ENCODE measurements at places on chromosomes 1 and 21.

- DNase-seq = peak; percentile 50
These were observed 311.3 kb downstream of the TGFB2 start for GRCh38 chr1:218656301-218657037.

DNA sequence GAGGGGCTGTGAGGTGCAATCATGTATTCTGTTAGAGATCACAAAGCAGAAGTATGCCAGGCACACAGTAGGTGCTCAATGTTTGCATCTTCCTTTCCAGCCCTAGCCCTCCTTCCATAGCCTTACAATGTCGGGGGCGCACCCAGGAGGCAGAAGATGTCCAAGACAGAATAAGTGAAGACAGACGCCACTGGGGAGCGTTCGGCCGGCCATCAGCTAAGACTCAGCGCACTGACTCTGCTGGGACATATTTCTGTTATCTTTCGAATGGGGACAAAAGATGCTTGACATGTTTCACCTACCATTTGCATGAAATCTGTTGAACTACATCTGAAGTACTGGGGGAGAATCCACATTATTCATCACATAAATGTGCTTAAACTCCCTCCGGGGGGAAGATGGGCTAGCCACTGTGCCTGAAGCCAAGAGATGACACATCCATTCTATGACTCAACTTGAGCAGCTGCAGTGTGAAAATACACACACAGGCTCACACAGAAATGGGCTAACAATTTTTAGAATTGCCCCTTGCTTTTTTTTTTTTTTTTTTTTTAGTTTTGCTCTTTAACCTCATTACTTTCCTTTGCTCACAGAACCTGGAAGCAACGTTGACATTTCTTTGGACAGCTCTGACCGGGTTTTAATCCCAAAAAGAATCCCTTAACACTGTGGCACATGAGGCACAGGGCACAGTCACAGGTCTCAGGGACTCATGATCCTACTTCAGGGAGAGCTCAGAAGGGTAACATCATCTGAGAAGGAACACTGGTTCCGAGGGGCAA is 7.9 kb downstream of the TIAM1 start:
- DNase-seq = peak; percentile 97

DNA sequence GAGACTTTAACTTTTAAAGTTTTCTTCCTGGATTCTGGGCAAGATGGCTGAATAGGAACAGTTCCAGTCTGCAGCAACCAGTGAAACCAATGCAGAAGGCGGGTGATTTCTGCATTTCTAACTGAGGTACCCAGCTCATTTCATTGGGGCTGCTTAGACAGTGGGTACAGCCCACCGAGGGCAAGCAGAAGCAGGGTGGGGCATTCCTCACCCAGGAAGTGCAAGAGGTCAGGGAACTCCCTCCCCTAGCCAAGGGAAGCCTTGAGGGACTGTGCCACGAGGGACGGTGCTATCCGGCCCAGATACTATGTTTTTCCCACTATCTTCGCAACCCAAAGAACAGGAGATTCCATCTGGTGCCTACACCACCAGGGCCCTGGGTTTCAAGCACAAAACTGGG is 121.0 kb downstream of the VAV3 start:
- DNase-seq = no peak

DNA sequence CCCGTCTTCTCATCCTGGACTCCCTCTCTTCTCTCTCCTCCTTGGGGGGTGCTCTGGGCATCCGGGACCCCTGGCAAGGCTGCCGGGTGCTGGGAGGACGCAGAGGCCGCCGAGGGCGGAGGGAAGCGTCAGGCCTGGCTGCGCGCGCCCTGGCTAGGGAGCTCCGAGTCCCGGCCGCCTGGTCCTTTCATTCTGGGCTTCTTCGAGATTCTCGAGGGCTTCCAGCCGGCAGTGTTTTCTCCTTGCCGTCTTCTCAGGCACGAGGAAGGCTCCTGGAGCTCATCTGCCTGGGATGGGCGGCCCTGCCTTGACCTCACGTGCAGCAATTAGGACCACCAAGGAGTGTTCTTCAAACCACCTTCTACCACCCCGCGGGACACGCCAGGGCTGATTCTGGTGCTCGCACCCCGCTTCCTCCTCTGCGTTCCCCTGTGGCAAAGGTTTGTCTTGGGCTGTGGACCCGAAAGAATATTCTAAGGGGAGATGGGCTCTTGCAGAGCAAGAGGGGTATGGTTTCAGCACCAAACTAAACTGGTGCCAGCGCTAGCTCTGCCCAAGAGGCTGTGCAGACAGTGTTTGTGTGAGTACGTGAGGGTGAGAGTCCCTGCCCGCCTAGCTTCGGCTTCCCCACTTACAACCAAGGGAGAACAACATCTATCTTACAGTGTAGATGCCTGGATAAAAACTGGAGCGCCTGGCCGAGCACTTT is 36.5 kb downstream of the PIK3CD start:
- peak; percentile 22 for DNase-seq

DNA sequence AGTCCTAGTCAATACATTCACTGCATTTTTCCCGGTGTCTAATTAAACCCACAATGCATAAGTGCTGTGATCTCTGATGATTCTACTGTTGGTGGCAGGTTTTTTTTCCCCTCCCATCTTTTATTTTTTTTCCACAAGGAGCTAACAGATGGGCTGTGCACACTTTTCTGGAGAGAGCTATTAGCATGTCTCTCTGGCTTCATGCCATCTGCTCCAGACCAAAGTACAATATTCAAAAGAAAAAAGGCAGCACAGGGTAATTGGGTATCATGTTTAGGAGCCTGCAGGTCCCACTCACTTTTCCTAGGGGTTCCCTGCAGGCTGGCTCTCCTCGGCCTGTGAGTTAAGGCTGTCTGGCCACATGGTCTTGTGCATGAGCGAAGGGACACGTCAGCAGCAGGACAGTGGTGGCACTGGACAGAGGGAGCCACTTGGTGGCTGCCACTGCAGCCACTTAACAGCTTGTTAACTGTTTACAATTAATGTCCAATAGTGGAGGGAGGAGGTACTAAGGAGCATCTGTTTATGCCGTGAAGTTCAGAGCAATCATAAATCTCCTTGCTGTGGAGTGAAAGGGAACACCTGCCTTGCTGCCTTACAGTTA is 53.5 kb upstream of the C8B start:
- DNase-seq = no peak

DNA sequence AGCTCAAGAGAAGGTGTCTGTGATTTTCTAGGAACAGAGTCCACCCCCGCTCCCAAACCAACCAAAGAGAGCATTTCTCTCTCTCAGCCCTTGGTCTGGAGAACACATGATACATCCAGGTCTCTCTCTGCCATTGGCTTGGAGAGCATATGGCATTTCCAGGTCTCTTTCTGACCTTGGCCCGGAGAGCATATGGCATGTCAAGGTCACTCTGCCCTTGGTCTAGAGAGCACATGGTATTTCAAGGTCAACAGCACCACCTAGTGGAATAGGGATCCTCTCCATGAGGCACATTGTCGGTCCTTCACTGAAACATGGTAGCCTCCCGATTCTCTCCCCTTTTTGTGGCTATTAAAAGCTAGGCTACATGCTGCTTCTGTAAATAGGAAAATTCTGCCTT is 437.7 kb upstream of the OLFM3 start:
- DNase-seq = peak; percentile 12

DNA sequence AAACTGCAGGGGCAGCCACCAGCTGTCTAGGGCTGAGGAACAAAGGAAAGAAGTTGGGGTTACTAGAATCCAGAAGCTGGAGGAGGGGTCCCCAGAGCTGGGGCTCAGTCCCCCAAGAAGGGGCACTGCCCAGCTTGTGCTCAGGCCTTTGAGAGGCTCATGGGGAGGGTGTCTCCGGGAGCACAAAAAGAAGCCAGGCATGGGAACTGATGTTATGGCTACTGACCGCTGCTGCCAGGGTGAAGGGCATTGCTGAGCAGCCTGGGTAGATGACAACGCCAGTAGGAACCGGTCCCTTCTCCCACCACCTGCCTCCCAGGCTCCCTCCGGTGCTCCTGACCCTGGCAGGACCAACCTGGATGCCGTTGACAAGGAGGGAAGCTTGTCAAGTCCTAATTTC is 762.5 kb upstream of the TPTE start:
- DNase-seq = no peak

GRCh38 chr1:185045814-185046492 is 595 bp downstream of the RNF2 start:
- DNase-seq = peak; percentile 34

GRCh38 chr1:176557543-176558258 is 94.7 kb downstream of the PAPPA2 start:
- DNase-seq = no peak

DNA sequence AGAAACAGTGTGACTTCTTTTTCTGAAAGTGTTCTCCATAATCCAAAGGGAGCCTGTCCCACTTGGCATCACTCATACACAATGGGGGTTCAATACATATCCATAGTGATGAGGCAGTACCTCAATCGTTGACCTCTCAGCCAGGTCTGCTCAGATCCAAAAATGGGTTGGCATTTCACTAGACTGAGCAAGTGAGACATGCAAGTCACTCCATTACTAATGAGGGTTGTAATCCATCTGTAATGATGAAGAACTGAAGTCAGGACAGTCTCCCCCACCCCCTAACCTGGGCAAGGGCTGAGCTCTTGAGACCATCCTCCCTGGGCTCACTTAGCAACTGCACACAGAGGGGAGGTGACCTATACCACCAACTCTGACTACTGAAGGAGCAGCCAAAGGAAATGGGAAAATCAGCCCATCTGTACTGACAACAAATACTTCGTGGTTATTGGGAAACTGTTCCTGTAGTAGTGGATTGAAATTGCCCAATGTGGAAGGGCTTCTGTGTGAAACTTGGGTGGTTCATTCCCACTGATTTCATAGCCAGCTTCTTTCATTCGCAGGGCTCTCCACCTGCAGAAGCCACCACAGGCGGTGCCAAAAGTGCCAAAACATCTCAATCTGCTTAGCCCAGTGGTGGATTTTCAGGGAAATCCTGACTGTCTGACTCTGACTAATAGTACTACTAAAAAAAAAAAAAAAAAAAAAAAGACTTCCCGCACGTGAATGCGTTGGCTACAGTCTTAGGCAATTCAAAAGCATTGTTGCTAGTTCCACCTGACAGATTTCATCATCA is 5.0 kb downstream of the NGF start:
- DNase-seq = peak; percentile 81

DNA sequence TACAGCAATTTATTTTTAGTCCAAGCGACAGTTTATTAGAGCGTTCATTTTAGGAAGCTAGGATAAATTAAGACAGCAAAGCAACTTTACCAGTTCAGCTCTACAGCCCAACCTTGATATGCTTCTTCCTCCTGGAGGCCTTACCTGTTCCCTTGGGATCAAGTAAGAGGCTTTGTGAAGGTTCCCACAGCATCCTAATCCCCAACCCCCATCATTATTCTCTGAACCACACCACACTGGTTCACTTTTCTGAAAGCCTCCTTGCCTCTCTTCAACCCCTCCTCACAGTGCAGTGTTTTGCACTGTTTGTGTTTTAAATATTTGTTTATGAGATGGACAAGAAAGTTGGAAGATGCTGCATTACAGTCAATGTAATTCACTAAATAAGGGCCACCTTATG is 126.3 kb upstream of the CXADR start:
- no peak for DNase-seq

GRCh38 chr1:170885551-170885950 is 49.8 kb upstream of the MROH9 start:
- peak; percentile 40 for DNase-seq

DNA sequence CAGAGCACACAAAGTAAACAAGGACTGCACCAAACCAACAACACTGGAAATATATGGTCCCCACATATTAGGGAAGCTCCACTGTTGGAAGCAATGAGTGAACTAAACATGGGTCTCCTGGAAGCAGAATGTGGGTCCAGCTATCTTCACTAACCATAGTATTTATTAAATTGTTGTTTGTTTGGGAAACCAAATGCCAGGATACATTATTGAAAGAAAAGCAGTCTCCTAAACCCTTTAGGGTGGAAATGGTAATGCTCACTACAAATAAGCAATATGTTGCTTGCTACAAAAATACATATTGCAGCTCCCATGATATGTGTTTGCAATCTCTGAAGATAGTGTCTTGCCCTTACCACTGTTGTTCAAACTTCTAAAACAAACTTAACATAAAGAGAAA is 2.2 kb downstream of the NEGR1 start:
- DNase-seq = no peak

- DNase-seq = no peak
These were observed 62.3 kb downstream of the GPR137B start for GRCh38 chr1:236204656-236205055.

- no peak for DNase-seq
These were observed 130.4 kb downstream of the HS2ST1 start for GRCh38 chr1:87044840-87045239.

DNA sequence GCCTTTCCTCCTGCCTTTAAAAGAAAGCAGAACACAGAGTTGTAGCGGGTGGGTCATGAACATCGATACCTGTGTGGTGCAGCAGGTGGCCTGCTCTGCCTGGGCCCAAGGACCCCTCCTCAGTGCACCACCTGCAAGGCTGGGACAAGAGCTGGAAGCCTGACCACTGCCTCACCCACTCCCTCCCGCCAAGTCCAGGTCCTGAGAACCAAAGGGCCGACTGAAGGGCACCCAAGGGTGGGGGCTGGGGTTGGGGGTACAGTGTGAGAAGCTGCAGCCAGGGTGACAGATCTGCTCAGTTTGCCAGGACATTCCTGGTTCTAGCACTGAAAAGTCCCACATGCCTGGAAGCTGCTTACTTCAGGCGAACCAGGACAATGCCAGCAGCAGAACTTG is 36.1 kb downstream of the NTPCR start:
- DNase-seq = no peak

- no peak for DNase-seq
These were observed 13.6 kb downstream of the SLC26A9 start for GRCh38 chr1:205929496-205930194.

DNA sequence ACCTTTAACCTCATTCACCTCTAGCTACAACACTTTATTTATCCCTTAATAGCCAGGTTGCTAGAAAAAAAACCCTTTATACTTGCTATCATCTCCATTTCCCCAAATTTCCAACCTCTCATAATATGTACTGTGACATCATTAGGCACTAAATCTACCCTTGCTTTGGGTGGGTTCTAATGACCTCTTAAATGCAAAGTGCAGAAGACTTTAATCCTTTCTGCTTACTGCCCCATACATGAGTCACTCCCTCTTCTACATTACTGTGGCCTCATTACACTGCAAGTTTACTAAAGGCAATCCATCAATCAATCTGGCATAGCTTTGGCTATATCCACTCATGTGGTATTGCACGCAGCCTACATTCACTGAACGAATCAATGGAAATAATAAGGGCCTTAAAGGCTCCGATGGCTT is 353.3 kb downstream of the SMYD3 start:
- DNase-seq = peak; percentile 13

- DNase-seq = no peak
These were observed 24.2 kb downstream of the OLFML2B start for GRCh38 chr1:161999301-162000052.

- DNase-seq = no peak
These were observed 58.0 kb upstream of the PDC start for GRCh38 chr1:186518822-186519381.

Data from fibroblast of skin of scalp (primary cell).